Activated naive CD4-positive, alpha-beta T cell treated with anti-CD3 and anti-CD28 coated beads, Interleukin-2, amount 50 U/mL, for 72 hours (primary cell): ENCODE measurements at places on chromosomes 2 and 18. TPM values are rescaled to one million over a fixed set of nuclear protein-coding genes. Genes with fewer than 3 reads are reported as not detected.

- no peak for DNase-seq
Observed at GRCh38 chr2:63993871-63994270, 25.4 kb downstream of the VPS54 start.

DNA sequence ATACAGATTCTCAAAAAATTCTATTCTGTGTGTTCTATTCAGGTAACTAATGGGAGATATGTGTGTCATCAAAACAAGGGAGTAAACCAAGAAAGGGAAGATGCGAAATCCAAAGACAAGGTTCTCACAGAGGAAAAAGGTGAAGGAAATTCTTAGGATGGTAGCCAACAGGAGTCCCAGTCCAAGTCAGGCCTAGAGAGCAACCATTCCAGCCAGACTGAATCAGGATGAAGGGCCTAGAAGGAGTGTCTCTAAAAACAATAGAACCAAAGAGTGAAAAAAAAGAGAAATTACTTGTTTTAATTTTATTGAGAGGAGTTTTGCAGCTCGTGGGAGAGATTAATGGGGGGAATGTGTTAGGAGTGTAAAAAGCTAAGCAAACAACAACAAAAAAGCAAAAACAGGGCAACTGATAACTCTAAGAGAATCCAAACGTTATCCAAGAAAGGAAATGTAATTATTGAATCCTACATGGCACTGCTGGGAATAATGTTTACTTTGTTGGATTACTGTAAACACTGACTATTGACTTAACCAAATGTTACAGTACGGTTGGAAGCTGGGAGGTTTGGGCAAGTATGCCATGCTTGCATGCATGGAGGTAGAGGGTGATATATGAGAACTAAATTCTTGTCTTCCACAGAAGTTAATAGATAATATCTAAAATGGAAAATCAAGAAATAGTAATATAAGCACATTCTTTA is 12.3 kb downstream of the MAP3K20 start:
- no peak for DNase-seq

The SERPINB12 gene
- not detected for total RNA-seq

The LRATD1 gene
- not detected for total RNA-seq
